ENCODE measurements at places on chromosomes 7 and 10.

DNA sequence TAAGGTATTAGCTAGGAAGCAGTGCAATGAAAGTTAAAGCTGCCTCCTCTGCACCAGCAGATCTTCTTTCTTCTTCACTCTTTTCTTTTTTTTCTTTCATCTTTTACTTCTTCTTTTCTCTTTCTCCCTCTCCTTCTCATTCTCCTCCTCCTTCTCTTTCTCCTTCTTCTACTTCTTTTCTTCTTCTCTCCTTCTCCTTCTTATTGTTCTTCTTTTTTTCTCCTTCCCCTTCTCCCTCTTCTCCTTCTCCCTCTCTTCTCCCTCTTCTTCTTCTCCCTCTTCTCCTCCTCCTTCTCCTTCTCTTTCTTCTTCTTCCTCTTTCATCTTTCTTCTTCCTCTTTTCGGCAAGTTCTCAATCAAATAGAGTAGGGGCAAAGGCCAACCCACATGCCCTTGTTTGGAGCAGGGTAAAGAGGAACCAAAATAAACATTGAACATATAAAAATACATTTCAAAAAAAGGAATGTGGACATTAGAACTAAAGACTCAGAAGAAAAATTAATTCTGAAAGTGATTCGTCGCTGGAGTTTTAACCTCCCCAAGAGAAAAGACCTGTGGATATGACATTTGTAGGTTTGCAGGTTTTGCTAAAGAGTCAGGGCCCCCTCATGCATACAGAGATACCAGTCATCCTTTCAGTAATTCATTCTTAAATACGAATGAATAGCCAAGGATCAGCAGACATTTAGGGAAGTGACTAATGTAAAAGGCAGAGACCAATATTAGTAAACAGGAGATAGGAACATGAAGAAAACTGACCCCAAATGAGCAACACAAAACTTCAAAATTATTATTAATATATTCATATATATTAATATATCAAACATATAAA is 93.0 kb upstream of the RSU1 start:
- DNase-seq = no peak

- no peak for DNase-seq
These were observed 179.2 kb downstream of the PLXNA4 start for GRCh38 chr7:132397070-132397469.

DNA sequence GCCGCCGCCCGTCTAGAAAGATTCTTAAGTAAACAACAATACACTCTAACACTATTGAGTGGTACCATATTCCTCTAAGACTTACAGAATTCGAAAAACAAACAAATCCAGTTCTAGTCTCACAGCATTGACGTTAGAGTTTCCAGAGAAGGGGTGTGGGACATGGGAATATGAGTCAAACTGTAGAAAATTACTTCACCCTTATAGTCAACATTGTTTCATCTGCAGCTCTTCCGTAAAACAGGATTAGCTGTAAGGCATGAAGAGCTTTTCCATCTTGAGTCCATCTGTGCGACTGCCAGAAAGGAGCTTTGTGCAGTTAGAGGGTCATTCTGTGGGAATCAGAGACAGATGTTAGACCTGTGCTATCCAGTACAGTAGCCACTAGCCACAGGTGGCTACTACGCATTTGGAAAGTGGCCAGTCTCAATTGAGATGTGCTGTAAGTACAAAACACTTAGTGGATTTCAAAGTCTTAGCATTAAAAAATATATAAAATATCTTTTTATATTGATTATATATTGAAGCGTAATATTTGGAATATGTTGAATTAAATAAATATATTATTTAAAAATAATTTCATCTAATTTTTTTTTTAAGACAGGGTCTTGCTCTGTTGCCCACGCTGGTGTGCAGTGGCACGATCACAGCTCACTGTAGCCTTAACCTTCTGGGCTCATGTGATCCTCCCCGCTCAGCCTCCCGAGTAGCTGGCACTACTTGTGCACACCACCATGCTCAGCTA is 79.8 kb upstream of the MPP7 start:
- no peak for DNase-seq

DNA sequence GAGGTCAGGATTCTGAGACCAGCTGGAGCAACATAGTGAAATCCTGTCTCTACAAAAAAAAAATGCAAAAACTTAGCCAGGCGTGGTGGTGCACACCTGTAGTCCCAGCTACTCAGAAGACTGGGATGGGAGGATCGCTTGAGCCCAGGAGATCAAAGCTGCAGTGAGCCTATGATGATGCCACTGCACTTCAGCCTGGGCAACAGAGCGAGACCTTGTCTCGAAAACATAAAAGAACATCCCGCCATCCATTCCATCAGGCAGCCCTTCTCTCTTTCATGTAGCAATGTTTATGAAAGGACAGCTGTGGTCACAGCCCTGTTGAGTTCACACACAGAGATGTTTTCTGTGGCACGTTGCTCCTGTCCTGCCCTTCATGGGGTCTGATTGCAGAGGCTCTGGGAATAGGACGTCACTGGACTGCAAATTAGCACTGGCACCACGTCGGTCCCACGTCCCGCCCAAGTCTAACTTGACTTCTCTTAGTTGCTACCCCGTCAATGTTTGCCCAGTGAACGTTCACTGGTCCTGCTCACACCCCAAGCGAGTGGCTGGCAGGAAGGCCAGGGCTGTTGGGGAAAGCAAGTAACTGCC is 64.5 kb upstream of the MYL10 start:
- DNase-seq = no peak

DNA sequence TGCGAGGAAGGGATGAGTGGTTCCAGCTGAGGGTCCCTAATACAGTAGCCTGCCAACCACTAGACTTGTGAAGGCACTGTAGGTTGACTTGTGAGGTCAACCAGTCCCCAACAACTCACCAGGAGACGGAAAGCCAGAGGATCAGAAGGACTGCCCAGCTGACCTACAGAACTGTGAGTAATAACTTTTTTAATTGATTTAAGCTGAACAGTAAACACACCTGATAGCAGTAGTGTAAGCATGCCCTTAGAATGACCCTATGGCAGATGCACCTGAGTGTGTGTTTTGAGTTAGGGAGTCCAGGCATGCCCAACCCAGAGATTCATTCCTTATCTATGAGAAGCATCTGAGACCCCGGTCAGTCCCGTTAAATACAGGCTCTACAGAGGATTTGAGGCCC is 14.1 kb downstream of the PRLHR start:
- no peak for DNase-seq

DNA sequence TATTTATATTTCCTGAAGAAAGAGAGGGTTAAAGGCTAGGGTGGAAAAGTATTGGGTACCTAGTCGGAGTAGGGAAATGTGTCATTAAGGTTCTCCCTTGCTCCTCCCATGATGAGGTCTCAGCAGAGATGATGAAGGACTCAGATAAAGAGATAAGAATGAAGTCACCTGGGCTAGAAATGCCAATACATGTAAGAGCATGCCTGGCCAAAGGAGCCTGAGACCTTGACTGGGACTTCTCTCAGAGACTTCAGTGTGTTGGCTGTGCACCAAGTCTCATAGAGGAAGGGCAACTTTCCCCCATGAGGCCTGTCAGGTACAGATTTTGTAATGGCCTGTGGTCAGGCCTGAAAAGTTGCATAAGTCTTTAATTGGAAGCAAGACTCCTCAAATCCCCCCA is 361.0 kb upstream of the CDC14C start:
- DNase-seq = no peak

DNA sequence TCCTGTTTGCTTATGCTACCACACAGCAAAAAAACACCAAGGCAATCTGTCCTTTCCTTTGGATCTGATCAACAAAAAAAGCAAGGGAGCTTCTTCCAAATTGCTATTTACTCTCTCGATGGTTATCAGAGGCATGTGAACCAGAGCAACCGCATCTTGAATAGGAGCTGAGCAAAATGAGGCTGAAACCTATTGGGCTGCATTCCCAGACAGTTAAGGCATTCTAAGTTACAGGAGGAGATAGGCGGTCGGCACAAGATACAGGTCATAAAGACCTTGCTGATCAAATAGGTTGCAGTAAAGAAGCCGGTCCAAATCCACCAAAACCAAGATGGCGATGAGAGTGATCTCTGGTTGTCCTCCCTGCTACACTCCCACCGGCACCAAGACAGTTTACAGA is 76.8 kb upstream of the FRMD4A start:
- DNase-seq = no peak

GRCh38 chr10:22986771-22987542 is 59.1 kb downstream of the ARMC3 start:
- no peak for DNase-seq

DNA sequence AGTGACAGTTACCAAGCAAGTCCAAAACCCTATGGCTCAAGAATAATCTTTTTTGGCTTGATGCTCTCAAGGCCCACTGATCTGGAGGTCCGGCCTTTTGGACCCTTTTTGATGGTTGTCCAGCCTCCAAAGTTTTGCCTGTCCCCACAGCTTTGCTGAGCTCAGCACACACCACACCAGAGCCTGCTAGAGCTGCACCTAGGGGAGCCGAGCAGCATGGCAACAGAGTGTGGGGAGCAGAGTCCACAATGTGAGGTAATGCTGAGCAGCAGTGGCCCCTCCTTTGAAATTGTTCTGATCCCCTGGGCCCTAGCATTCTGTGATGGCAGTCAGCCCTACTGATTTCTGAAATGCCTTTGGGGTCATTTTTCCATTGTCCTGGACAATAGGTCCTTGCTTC is 9.3 kb downstream of the GIMAP7 start:
- no peak for DNase-seq

GRCh38 chr10:113967126-113967525 is 76.5 kb upstream of the ADRB1 start:
- DNase-seq = no peak

DNA sequence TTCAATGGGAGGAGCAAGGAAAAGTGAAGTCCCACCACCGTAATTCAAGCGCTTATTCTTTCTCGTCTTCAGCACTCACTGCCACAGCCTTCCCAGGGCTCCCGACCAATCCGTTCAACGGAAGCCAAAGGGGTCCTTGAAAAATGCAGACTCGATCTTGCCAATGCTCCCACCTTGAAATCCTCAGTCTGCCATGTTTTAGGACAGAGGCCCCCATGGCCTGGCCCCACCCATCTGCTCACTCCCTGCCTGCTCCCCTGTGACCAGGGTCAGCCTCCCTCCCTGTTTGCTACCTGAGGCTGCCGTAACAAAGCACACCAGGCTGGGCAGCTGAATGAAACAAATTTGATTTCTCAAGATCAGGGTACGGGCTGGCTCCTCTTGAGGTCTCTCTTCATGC is 3.0 kb upstream of the DNAAF5 start:
- DNase-seq = no peak

GRCh38 chr7:29858191-29858951 is 52.1 kb downstream of the WIPF3 start:
- DNase-seq = no peak

GRCh38 chr7:81926-82756 is 110.2 kb upstream of the FAM20C start:
- no peak for DNase-seq

DNA sequence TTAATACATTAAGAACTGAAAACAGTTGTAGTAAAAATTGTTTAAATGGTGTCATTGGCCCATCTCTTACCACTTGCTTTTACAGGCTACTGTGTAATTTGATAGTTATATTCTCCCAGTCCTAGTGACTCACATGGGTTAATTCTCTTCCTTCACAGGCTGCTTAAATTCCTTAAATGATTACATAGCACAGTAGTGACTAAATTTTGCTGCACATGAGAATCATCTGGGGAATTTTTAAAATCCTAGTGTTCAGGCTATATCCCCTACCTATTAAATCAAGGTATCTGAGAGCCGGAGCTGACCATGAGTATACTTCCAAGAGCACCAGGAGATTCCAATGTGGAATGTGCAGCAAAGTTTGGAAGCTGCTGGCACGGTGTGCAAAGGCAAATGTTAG is 45.3 kb upstream of the ZNF800 start:
- DNase-seq = no peak
